ENCODE measurements at places on chromosomes 7 and 10.
A peak's percentile ranks its signal among the peaks of the same experiment; 100 is the strongest.

GRCh38 chr7:70487428-70487827 is 644.5 kb upstream of the GALNT17 start:
- no peak for DNase-seq

DNA sequence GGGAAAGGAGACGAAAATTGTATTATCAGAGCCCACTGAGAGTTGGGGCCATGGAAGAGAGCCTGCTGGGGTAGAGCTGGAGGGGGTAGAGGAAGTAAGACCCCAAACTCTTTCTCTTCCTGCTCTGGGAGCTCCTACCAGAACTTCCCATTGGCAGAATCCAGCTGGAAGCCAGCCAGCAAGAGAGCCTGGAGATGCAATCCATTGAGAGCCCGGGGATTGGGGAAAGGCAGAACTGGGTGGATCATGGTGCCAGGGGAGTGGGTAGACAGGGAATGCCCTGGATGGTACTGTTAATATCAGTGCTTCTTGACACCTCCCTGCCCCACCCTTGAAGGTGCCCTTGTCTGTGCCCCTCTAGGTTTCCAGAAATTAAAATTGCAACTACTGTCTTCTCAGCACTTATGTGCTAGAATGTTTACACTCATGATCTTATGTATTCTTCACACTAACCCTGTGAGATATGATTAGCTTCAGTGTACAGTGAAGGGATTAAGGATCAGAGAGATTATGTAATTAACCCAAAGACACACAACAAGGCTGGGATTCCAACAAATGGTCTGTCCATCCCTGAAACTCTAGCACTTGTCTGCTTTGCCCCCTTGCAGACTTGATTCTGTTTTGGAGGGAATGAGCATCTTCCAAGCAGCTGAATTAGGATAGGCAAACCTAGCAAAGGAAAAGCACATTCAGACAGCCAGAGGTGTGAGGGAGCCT is 154.1 kb downstream of the C10orf105 start:
- DNase-seq = no peak

GRCh38 chr10:124043310-124044142 is 49.9 kb downstream of the CHST15 start:
- no peak for DNase-seq

- DNase-seq = no peak
Observed at GRCh38 chr7:123410273-123410904, 124.0 kb downstream of the IQUB start.

GRCh38 chr7:141339603-141340002 is 211.6 kb upstream of the AGK start:
- DNase-seq = peak; percentile 50

DNA sequence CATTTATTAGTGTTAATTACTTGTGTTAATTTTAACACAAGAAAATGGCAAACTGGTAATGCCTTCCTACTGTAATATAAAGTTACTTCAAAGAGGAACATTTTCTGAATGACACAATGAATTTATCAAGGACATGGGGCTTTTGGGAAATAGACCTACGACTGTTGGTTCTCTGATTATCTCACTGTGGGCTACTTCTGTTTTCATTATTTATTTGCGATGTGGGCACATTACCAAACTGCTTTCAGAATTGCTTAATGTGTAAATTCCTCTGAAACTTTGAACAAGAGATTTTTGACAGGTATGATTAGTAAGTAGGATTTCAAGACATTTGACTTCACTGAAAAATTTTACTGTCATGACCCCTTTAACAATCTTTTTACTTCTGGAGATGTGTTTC is 535.6 kb downstream of the CNTNAP2 start:
- no peak for DNase-seq

- no peak for DNase-seq
Observed at GRCh38 chr7:72037516-72037915, 374.6 kb downstream of the CALN1 start.

- DNase-seq = no peak
Observed at GRCh38 chr10:32093650-32094049, 37.4 kb upstream of the KIF5B start.

DNA sequence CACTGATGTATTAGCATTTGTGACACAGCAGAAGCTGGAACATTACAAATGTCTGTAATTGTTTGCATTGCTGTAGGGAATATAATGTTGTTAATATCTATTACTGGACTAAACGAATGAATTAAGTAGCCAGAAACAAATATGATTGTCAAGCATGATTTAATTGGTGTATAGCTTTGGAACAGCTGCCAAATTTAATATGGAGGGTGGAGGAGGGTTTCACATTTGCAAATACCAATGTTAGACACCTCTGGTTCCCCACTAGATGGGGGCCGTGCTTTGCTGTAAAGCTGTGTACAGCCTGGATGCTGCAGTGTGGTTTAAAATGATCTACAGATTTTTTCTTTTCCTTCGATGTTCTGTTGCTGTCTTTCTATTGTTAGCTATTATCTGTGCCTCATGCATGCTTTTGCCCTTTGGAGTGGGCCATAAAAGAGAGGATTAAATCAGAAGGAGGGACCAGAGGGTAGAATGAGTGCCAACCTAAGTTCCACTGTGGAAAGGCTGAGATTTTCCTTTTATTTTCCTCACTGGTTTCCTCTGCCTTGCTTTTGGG is 23.1 kb downstream of the DNAJB9 start:
- DNase-seq = no peak

- DNase-seq = no peak
Observed at GRCh38 chr7:69114374-69114773, 483.9 kb upstream of the AUTS2 start.

- DNase-seq = no peak
Observed at GRCh38 chr10:63217120-63217605, 84.0 kb downstream of the NRBF2 start.

DNA sequence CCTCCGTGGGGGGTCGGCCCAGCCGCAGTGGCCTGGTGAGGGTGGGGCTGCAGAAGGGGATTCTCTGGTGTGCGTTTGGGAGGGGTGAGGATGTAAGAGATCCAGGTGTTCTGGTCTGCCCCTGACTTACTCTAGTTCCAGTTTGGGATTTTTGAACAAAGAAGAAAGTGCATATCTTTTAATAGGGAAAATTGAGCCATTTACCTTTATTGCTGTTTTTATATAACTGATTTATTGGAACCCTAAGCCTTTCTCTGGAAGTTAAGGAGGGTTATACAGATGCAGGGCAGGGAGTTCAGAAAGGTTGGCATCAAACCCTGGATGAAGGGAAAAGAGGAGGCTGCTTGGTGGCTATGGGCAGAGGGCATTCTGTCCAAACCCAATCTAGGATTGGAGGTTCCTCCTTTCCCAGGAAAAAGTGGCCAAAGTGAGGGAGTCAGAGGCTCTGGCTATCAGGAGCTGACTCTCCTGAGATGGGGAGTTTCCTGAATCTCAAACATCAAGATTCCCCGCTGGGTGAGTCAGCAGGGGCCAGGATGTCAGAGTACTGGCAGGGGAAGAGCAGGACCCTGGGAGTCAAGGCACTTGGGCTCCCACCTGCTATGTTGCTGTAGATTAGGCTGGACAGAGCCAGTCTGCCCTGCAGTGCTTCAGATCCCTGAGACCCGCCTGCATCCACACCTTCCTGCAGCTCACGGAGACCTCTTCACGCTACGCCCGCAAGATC is 67.5 kb downstream of the CLIP2 start:
- peak; percentile 35 for DNase-seq

DNA sequence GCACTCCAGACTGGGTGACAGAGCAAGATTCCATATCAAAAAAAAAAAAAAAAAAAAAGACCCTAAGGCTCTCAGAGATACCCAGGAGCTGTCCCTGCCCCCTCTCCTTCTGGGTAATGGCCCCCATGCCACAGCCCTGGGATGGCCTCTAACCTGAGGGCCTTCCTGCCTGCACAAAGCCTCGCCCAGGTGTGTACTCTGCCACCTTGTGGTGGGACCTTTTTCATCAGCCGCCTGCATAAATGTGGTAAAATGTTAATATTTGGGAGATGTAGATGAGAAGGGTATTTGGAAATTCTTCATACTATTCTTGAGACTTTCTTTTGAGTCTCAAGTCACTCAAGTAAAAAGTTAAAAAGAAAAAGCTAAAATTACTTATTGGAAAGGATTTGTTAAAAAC is 46.3 kb upstream of the RNF216 start:
- DNase-seq = peak; percentile 31

GRCh38 chr10:110919971-110920881 is 822 bp downstream of the SHOC2 start:
- peak; percentile 70 for DNase-seq

- no peak for DNase-seq
Observed at GRCh38 chr7:24833549-24833948, 76.3 kb upstream of the GSDME start.

GRCh38 chr10:76435157-76435556 is 1003.7 kb downstream of the LRMDA start:
- DNase-seq = no peak

DNA sequence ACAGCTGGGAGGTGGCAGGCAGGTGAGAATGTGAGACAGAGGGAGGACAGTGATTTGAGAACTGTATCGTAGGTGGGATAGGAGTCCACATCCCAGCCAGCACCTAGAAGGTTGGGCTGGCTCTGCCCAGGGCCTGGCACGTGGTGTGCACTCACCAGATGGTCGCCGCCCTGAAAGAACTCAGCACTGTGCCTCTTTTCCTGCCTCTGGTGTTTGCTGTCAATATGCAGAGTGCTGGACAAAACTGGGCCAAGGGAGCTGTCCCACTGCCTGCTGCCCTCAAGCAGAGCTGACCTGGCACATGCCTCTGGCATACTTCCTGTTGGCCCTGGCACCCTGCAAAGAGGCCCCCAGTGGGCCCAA is 36.8 kb downstream of the CHST3 start:
- no peak for DNase-seq

- no peak for DNase-seq
Observed at GRCh38 chr10:67869996-67870395, 14.5 kb upstream of the SIRT1 start.

DNA sequence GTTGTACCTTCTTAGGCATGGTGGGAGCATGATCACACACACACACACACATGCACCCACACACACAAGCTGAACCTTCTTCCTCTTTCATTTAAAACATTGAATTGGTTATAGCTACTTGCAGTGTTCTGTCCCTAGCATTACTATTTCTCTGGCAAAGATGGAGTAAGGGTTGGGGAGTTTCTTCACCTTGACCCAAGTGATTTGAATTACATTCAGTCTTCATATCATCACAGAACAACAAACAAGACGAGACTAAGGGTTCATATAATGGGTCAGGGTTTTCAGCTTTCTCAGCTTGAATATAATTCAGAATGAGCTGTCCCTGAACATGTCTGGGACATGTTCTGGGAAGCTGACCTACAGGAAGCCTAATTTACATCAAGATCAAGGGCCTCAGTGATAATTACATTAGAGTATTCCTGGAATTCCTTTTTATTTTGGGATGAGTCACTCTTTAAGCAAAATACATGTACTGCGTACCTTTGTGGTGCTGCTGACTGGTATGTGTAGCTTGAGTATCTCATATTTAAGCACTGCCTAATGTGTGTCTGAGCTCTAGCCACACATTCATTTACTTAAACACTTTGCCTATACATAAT is 213.5 kb upstream of the TMEM229A start:
- no peak for DNase-seq

DNA sequence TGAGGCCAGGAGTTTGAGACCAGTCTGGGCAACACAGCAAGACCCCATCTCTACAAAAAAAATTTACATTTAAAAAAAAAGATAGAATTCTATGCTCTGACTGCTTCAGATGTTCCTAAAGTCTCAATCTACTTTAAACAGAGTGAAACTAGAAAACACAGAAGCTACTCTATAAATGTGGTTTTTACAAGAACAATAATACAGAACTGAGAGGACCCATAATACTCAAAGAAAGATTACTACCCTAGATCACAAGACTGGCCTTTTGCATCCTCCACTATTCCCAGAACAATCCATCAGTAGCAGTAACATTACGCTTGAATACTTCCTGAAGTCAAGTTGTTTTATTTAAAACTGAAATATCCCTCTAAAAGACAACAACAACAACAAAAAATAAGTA is 119.4 kb downstream of the ZFAND4 start:
- no peak for DNase-seq

- DNase-seq = no peak
Observed at GRCh38 chr7:108802650-108803049, 233.0 kb downstream of the DNAJB9 start.

DNA sequence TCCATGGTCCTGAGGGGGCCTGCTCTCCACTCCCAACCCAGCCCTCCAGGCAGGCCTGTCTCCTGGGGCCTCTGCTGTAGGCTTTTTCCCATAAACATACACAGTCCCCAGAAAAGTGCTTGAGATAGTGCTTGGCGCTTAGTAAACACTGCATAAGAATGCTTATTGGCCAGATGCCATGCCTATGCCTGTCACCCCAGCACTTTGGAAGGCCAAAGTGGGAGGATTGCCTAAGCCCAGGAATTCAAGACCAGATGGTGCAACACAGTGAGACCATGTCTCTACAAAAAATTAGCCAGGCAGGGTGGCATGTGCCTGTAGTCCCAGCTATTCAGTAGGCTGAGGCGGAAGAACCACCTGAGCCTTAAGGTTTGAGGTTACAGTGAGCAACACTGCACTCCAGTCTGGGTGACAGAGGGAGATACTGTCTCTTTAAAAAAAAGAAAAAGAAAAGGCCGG is 24.6 kb upstream of the ASL start:
- peak; percentile 26 for DNase-seq

DNA sequence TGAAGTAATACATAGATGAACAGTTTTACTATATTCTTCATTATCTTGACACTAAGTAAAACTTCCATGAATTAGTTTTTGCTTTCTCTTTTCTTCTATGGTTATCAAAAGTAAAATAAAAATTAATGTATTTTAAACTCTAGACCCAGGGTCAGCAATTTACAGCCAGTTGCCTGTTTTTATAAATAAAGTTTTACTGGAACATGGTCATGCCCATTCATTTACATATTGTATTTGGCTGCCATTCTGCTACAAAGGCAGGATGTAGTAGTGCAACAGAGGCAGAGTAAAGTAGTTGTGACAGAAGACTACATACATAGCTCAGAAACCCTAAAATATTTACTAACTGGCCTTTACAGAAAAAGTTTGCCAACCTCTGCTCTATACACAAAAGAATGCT is 98.8 kb downstream of the CNOT4 start:
- no peak for DNase-seq

DNA sequence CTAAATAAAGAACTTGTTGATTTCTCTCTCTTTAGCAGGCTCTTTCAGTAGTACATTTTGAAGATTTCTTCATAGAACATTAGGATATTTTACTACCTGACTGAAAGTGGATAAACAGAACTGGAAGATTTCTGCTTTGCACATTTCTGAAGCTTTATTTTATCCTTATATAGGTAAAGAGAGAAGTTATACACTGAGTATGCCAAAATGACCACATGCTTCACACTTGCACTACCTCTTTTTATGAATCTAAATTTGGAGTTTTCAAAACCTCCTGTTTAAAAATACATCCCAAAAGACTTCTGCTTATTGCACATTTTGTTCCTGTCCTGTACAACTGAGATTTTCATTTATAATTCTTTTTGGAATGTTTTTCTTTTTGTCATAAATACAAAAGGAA is 197.4 kb upstream of the PRPS1L1 start:
- no peak for DNase-seq

- no peak for DNase-seq
Observed at GRCh38 chr10:8159341-8160165, 105.1 kb downstream of the GATA3 start.

- no peak for DNase-seq
Observed at GRCh38 chr7:98178762-98179490, 32.3 kb upstream of the BHLHA15 start.
